Hepatocyte (in vitro differentiated cells): ENCODE measurements at places on chromosomes 13 and 19. TPM values are rescaled to one million over a fixed set of nuclear protein-coding genes. Genes with fewer than 3 reads are reported as not detected.

Gene VASP
- total RNA-seq: 57.3 and 68.9 TPM in 2 replicates

Gene ZNF555
- total RNA-seq: 6.4 and 7.4 TPM in 2 replicates

Gene FSTL3
- 106 and 131 TPM in 2 replicates for total RNA-seq

Gene CYP2A7
- total RNA-seq: not detected in 2 replicates

Gene KLK5
- total RNA-seq: not detected in 2 replicates

Gene NLRP11
- not detected in 2 replicates for total RNA-seq

Gene FGF14
- 0.73 and 0.84 TPM in 2 replicates for total RNA-seq

Gene MUC16
- total RNA-seq: 2.5 and 3.2 TPM in 2 replicates

Gene NXNL1
- total RNA-seq: not detected in 2 replicates

Gene IZUMO2
- total RNA-seq: not detected in 2 replicates

Gene SYNGR4
- total RNA-seq: not detected in 2 replicates

Gene FAM83E
- 13.8 and 22.2 TPM in 2 replicates for total RNA-seq

Gene PCDH9
- 15.0 and 16.2 TPM in 2 replicates for total RNA-seq

Gene MYBPC2
- total RNA-seq: 0.07 and 0.16 TPM in 2 replicates

Gene KISS1R
- 1.3 and 1.4 TPM in 2 replicates for total RNA-seq

Gene ZNF682
- 4.9 and 14.4 TPM in 2 replicates for total RNA-seq

Gene CEACAM21
- total RNA-seq: 0.33 TPM in 1 of 2 replicates, not detected in the other

Gene TMEM86B
- 18.6 and 21.1 TPM in 2 replicates for total RNA-seq

Gene LIG4
- 18.8 and 19.2 TPM in 2 replicates for total RNA-seq

Gene CALR3
- total RNA-seq: not detected in 2 replicates

Gene PSG11
- total RNA-seq: not detected in 2 replicates

Gene FUT2
- total RNA-seq: 12.4 and 13.4 TPM in 2 replicates

Gene CEACAM20
- total RNA-seq: 1.5 and 1.6 TPM in 2 replicates

Gene CLEC17A
- not detected in 2 replicates for total RNA-seq

Gene CACNA1A
- 2.0 and 3.9 TPM in 2 replicates for total RNA-seq

Gene TRAPPC5
- 64.6 and 80.4 TPM in 2 replicates for total RNA-seq

Gene KLK6
- 1.1 and 2.0 TPM in 2 replicates for total RNA-seq

Gene SELENOW
- total RNA-seq: 140 and 143 TPM in 2 replicates

Gene MAN2B1
- total RNA-seq: 67.2 and 68.8 TPM in 2 replicates

Gene SBK2
- 0.28 and 0.30 TPM in 2 replicates for total RNA-seq

Gene POU4F1
- total RNA-seq: 0.17 and 0.24 TPM in 2 replicates

Gene SIGLECL1
- total RNA-seq: not detected in 2 replicates

Gene MATK
- not detected in 2 replicates for total RNA-seq

Gene CCDC70
- total RNA-seq: not detected in 2 replicates

Gene CNN1
- 12.1 and 20.1 TPM in 2 replicates for total RNA-seq

Gene PRODH2
- 5.1 and 6.8 TPM in 2 replicates for total RNA-seq

Gene FLT1
- total RNA-seq: 37.0 and 40.1 TPM in 2 replicates

Gene ZNF85
- 12.9 and 15.0 TPM in 2 replicates for total RNA-seq

Gene PDE4C
- 0.43 and 0.72 TPM in 2 replicates for total RNA-seq

Gene PTH2
- total RNA-seq: not detected in 2 replicates

Gene TPTE2
- not detected in 2 replicates for total RNA-seq

Gene ARHGAP35
- 44.3 and 48.1 TPM in 2 replicates for total RNA-seq

Gene ZNF667
- 3.4 and 4.4 TPM in 2 replicates for total RNA-seq

Gene ZNF135
- total RNA-seq: 5.8 and 7.4 TPM in 2 replicates

Gene TNFRSF19
- total RNA-seq: 22.7 and 25.3 TPM in 2 replicates

Gene TUBB4A
- total RNA-seq: 1.2 and 4.4 TPM in 2 replicates

Gene KRTDAP
- 1.6 and 2.7 TPM in 2 replicates for total RNA-seq

Gene PPP1R37
- total RNA-seq: 28.1 and 30.8 TPM in 2 replicates

Gene FCAR
- total RNA-seq: not detected in 2 replicates

Gene RDH8
- total RNA-seq: not detected in 2 replicates
